ENCODE measurements at places on chromosomes 2 and 18.

- no peak for DNase-seq
Measured at GRCh38 chr2:121036226-121036692, 248.7 kb downstream of the TFCP2L1 start.

DNA sequence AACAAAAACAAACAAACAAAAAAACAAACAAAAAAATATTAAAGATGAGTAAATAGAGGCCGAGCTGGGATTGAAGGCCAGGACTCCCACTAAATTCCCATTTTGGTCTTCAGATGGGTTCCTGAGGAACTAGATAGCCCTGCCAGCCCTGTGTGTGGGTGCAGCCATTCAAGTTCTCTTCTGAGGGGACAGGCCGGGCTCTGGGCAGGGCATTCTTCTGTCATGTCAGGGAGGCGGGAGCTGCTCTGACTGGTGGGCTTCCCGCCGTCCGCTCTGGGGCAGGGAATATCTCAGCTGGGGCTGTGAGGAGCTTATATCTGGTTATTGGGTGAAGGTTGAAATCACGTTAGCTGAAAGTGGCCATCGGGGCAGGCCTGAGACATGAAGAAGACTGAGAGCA lies 127.3 kb upstream of the CXCR4 start:
- no peak for DNase-seq

- no peak for DNase-seq
Measured at GRCh38 chr2:31558401-31559295, 22.1 kb downstream of the SRD5A2 start.

- no peak for DNase-seq
Measured at GRCh38 chr2:237164474-237165042, 78.9 kb downstream of the COPS8 start.

DNA sequence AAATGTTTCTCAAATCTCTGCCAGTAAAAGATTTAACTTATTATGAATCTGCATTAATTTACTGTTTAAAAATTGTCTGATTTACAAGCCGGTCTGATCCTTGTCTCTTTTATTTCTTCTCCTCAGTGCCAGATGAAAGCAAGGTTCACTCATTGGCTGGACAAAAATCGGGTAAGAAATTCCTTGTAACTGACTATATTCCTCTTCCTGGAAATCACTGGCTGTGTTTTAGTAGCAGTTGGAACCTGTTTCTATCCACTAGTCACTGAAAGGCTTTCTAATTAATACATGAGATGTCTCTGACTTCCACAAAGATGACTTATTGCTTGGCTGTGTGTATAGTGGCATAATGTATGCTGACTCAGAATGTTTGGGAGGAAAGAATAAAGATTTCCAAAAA lies 436.6 kb upstream of the NRP2 start:
- DNase-seq = no peak

GRCh38 chr2:56784046-56784445 lies 600.3 kb downstream of the CCDC85A start:
- no peak for DNase-seq

- DNase-seq = no peak
Measured at GRCh38 chr2:104857262-104858005, 3.5 kb downstream of the POU3F3 start.

- DNase-seq = no peak
Measured at GRCh38 chr18:49656073-49656692, 94.3 kb downstream of the LIPG start.

DNA sequence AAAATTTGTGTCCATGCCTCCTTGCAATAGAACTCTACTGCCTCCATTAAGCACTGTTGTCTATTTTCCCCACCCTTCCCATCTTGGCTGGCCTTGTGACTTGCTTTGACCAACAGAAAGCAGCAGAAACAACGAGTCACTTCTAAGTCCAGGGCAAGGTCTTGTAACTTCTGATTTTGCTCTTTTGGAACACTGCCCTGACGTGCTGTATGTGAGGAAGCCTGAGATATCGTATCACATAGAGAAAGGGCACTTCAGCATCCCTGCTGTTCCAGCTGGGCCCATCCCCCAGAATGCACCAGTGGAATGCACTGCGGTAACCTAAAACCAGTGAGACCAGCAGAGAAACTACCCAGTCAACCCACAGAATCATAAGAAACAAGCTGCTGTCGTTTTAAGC lies 28.1 kb downstream of the NCKAP1 start:
- no peak for DNase-seq

- DNase-seq = no peak
Measured at GRCh38 chr2:234032279-234032856, 18.1 kb upstream of the SPP2 start.

DNA sequence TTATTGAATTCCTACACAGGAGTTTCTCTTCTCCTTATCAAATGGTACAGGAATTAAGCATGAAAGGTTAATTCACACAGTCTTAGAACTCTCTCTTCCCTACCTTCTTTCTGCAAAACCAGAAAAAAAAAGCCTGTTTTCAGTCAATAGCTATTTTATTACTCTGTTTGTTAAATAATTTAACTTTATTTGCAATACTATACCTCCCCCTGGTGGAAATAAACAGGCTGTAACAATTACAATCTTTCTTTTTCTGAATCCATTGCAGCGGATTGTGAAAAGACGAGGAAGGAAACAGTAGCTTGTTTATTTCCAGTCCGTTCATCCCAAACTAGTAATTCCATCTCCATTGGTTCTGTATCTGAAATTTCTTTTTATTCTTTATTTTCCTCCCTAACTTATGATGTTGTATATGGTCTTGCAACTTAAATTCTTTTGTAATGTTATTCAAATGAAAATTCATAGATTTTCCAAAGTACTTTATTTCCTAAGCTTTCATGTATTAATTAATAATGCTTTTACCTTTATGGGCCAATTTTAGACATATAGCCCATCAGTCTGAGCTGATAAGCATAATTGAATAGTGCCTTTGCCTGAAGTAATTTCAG lies 165.2 kb downstream of the SH3BP4 start:
- no peak for DNase-seq

DNA sequence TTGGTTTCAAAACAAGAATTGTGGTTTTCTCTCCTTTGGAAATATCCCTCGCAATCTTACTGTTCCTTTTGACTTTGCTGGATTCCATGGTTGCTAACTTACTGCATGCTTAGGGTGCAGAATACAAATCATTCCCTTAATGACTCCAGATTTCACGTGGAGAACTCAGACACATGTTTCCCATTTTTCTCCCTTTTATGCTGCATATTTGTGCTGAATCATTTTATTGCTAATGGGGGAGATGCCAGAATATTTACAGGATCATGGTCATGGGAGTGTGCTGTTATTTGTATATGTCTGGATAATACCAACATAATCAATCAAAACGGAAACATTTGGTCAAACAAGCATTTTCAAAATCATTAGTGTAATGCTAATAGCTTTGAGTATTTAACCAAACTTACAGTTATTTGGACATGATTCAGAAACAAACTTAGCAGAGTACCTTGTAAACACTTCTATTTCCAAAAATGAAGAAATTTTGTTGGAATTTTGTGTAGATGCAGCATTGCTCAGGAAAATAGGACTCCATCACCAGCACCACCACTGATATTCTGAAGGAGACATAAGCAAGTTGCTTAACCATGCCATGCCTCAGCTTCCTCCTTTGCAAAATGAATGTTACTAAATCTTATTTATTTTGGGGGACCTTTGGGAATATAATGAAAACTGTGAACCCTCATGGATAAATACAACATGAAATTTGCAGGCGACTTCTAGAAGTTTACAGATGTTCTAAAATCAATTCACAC lies 122.5 kb upstream of the RND3 start:
- DNase-seq = no peak

DNA sequence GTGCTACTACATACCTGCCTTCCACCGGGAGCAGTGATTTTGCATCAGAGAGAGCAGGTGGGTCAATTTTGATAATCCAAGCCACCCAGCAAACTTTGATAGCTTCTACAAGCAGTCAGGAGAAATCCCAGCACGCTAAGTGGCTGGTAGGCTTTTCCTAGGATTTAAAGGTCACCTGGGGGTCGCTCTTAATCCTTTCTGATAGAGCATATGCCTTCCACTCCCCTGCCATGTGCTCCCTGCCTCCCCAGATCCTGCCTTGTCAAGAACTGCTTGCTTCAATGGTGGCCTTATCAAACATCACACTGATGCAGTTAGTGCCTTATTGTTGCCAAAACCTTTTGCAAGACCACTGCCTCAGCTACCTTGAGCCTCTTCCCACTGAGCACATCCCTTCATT lies 462.3 kb upstream of the MEX3C start:
- DNase-seq = no peak

- DNase-seq = no peak
Measured at GRCh38 chr2:237883951-237884446, 24.6 kb downstream of the RAMP1 start.

GRCh38 chr18:23341383-23341782 lies 111.7 kb upstream of the RIOK3 start:
- DNase-seq = no peak

GRCh38 chr2:158932131-158932645 lies 36.3 kb upstream of the TANC1 start:
- no peak for DNase-seq

GRCh38 chr2:179900655-179901054 lies 39.2 kb upstream of the ZNF385B start:
- no peak for DNase-seq

- no peak for DNase-seq
Measured at GRCh38 chr2:30405260-30405605, 41.8 kb upstream of the LCLAT1 start.

- no peak for DNase-seq
Measured at GRCh38 chr2:63792530-63792929, 49.2 kb upstream of the UGP2 start.

- DNase-seq = no peak
Measured at GRCh38 chr18:48962994-48963561, 12.3 kb upstream of the SMAD7 start.

DNA sequence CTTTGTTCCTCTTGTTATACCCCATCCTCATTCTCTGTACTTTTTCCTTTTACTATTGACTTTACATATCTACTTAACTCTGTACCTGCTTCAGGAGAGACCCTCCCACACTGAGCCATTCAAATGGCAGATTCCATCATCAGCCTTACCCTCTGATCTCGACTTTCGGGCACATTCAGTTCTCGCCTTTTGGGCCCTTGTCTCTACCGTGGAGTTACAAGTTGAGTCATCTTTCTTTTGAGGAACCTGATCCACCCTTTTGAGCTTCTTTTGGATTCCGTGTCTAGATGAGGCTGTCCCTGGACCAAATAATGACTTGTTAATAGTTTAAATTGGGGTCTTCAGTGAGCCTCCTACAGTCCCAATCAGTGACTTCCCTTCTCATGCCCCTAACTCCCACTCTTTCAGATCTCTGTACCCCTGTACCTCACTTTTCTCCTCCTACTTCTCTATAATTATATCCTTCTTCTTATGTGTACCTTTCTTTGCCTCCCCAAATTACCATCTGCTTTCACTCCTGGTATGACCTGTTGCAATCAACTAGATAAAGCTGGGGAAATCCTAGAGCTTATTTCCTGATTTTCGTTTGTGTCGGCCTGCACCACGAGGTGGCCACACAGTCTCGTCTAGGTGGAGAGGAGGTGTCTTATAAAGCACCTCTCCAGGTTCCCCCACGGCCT lies 17.2 kb downstream of the SP110 start:
- DNase-seq = no peak

GRCh38 chr2:158923641-158924040 lies 44.8 kb upstream of the TANC1 start:
- DNase-seq = no peak

DNA sequence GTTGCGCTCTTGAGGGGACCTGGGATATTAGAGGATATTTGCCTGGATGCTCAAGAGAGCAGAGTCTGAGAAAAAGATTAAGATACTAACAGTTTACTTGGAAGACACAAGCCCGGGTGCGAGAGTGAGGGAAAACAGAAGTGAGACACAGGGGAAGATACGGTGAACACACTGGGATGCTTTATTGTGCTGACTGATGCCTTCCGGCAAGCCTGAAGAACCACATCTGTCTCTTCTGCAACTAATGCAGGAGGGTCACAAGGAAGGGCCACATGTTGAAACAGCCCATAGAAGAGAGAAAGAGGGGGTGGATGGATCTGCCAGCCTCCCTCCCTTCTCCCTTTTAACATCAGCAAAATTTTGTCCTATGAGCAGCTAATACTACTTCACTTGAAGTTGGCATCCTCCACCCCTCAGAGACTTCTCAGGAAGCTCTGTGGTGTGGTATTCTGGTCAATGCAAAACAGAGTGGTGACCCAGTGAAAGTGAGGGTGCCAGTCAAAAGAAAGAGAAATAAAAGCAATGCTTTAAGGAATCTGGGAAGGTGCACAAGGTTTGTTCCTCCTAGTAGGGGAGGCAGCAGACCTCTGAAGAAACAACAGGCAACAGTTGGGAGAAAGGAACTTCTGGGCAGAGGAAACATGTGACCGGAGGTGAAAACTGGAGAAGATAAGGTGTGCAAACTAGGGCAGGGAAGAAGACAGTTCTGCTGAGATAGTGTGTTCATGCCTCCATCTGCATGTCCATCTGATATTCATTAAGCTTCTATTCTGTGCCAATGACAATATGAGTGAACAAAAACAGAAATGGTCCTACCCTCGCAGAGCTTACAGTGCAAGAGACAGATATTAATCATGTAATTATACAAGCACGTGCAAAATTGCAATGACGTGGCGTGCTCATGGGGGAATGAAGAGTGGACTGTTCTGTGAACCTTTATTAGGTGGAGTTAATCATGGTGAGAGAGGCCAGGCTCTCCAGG lies 107.1 kb downstream of the LYPD6B start:
- DNase-seq = no peak

- DNase-seq = no peak
Measured at GRCh38 chr18:2846636-2847316, at the start of gene EMILIN2. TSS of gene EMILIN2 (plus strand) at chr18:2847006. CDS start at chr18:2847189, 183 bp downstream.

DNA sequence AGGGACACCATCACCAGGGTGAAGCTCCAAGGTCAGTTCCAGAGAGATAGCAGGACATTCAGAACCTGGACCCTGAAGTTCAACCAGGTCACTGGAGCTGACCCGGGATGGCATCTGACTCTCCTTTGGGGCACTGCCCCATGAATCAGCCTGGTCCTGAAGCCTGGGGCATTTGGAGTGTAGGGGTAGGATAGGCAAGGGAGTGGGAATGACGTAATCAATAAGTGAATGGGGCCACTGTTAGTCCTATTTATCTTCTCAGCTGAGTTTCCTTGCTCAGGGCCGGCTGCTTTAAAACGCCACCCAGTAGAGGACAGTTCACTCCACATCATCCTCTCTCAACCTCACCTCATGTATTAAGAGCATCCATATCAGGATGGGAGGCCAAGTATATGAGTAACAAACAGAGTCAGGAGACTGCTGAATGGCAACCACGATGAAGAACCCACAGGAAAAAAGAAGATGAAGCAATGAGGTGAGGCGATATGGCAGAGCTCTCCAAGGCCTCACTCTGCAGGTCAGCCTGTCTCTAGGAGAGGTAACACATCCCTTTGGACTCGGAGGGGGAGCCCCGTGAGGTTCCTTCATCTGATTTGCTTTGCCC lies 1.8 kb upstream of the RFX8 start:
- no peak for DNase-seq

DNA sequence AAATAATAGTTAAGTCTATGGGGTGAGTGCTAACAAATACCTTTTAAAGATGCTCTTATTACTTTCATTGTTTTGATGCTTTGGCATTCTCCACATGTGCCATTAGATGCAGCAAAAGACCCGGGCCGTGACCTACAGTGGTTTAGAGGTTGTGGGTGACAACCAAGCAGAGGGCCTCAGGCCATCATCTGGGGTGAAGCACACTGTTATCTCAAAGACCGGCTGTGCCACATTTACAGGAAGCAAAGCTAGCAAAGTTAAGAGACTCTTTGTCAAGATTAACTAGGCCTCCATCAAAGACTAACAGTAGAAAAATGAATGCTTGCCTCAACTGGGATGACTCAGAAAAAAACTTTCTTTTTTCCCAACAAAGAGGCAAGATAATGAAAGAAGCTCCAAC lies 695.3 kb downstream of the SATB2 start:
- DNase-seq = no peak

- DNase-seq = no peak
Measured at GRCh38 chr2:232235716-232236115, 142.8 kb upstream of the ALPP start.

All from activated naive CD4-positive, alpha-beta T cell (primary cell).